ENCODE measurements at places on chromosomes 7 and 10.

GRCh38 chr7:94676431-94676830, 20.5 kb upstream of the SGCE start:
- DNase-seq, result no peak

- DNase-seq, result no peak
Observed at GRCh38 chr7:118436663-118437062, 212.2 kb downstream of the ANKRD7 start.

GRCh38 chr10:103044942-103045489, 126.9 kb downstream of the CNNM2 start:
- DNase-seq, result no peak

GRCh38 chr10:22183771-22184461, 33.9 kb downstream of the EBLN1 start:
- no peak for DNase-seq

GRCh38 chr10:116429288-116429977, 1.8 kb downstream of the PNLIPRP3 start:
- DNase-seq, result no peak
